ENCODE measurements at places on chromosomes 12 and 14.
A peak's percentile ranks its signal among the peaks of the same experiment; 100 is the strongest.

DNA sequence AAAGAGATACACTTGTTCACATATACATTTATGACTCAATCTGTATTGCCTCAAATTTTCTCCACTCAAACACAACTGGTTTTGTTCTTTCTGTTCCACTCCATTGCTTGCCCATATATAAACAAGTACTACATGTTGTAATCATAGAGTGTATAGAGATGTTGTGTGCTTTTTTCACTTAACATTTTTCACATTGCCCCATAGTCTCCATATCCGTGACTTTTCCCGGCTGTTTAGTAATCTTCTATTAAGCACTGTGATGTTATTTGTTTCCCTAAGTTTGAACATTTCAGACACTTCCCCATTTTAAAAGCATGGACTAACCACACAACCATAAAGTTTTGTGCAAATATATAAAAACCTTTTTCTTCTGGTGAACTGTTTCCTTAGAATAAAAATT, 45.5 kb upstream of the PTPRR start:
- DNase-seq = no peak

- no peak for DNase-seq
Measured at GRCh38 chr14:100882991-100883788, 20.3 kb downstream of the RTL1 start.

DNA sequence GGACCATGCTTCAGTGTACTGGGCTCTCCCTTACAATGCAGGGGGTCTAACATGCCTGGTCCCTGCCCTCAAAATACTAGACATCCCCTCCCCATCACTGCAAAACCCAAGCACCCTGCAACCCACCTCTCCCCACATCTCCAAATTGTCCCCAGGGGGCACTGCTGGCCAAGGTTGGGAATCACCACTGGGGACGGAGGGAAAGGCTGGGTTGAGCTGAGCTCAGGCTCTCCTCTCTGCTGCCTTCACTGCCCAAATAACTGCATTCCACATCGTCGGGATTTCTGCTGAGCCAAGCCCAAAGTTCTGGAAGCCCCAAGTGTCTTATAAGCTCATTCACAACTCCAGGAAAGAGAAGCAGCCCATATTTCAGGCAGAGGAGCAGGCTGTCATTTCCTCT, 69.6 kb downstream of the NT5DC3 start:
- peak; percentile 7 for DNase-seq

- no peak for DNase-seq
Measured at GRCh38 chr14:58299401-58300330, 1.3 kb downstream of the ARID4A start.

GRCh38 chr12:111759991-111760390, 6.7 kb upstream of the ALDH2 start:
- no peak for DNase-seq

GRCh38 chr12:106274575-106275121, 26.8 kb upstream of the CKAP4 start:
- DNase-seq = no peak

- DNase-seq = no peak
Measured at GRCh38 chr14:89638891-89639290, 221.9 kb upstream of the FOXN3 start.

GRCh38 chr12:12182703-12183365, 84.0 kb downstream of the LRP6 start:
- DNase-seq = no peak

DNA sequence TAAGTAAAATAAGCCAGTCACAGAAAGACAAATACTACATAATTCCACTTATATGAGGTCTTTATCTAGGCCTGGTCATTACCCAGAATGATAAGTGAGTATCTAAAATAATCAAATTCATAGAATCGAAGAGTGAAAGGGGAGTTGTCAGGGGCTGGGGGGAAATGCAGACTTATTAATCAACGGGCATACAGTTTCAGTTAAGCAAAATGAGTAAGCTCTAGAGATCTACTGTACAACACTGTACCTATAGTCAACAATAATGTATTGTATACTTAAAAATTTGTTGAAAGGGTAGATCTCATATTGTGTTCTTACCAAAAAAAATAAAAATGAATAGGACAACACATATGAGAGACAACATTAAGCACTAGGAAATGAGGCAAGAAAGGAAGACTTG, 13.3 kb downstream of the BTBD7 start:
- DNase-seq = no peak

DNA sequence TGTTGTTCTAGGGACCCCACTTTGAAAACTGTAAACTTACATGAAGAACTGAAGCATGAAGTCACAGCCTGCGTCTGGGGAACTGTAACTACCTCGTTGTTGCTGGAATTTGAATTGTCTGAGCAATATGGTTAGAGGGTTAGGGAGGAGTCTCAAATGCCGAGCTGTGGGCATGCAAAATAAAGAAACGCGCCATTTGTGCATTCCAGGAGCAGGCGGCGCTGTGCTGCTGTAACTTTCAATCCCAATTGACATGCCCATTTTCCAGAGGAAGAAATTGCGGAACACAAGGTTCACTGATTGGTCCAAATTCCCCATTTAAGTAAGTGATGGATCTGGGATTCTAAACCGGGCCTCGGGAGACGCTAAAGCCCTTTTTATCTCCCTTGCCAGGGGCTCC, 61.3 kb downstream of the ZNF664 start:
- no peak for DNase-seq

GRCh38 chr12:57031138-57031725, 14.9 kb upstream of the TAC3 start:
- DNase-seq = no peak

DNA sequence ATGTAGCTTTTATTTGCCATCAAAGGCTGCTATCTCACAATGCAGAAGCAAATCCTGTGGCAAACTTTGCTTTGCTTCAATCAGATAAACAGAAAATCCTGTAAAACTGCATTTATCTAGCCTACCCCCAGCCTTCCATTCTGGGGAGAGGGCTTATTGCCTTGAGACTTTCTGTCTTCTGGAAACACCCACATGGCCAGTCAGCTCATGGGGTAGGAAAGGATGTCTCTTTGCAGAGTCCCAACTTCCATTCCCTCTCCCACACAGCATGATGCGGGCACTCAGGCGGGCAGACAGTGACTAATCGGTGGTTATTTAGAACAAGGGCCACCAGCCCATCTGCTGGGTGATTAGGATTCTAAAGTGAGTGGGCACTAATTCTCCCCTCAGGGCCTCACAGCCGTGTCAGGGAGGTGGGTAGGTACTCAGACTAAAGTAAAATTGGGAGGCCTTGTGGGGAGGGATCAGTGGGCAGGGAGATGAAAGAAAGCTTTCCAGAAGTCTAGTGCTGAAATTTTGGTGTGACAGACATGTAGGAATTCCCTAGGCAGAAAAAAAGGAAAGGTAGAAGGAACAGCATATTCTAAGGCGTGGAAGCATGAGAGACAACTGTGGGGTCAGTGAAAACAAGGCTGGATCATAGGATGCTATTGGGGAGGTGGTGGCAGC, 720.5 kb downstream of the VRK1 start:
- DNase-seq = no peak

DNA sequence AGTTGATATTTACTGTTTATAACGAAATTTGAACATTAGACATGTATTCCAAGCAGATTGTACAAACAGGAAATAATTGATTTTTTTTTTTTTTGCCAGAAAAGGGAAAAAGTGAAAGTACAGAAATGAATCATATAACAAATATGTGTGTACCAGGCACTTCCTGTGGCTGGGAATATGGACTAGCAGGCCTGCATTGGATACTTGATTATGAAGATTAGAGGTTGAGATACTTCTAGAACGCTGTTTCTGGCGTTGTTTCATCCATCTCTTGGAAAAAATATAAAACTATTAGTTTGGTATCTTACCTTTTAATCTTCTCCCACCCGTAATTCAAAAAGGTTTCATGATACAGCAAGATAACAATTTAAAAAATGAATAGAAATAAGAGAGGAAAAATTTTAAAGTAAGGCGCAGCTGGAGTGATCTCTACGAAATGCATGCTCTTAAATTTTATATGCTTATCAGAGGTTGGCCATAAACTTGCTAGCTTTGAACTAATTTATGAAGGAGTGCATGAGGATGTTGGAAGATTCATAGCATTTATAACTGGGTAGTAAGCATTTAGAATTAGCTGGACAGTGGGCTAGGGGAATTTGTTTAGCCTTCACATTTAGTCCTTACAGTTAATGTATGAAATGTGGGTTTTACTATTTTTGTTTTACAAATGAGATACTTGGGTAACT, 90.8 kb downstream of the AEBP2 start:
- DNase-seq = no peak

DNA sequence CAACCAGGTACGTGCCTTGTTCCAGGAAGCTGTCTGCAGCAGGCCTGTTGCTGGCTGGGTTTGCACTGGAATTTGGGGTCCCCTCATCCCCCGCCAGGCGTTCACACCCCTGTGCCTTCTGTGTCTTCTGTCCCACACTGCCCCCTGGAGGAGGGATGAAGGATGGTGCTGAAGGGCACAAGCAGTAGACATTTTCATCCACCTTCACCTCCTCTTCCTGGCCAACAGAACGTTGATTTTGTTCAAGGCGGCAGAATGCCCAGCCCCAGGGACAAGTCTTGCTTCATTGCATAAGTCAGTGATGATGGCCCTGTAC, 122.1 kb downstream of the CALM1 start:
- DNase-seq = peak; percentile 69

- no peak for DNase-seq
Measured at GRCh38 chr14:69651664-69652063, 40.3 kb downstream of the SUSD6 start.
